ENCODE measurements at places on chromosomes 5 and 9.

DNA sequence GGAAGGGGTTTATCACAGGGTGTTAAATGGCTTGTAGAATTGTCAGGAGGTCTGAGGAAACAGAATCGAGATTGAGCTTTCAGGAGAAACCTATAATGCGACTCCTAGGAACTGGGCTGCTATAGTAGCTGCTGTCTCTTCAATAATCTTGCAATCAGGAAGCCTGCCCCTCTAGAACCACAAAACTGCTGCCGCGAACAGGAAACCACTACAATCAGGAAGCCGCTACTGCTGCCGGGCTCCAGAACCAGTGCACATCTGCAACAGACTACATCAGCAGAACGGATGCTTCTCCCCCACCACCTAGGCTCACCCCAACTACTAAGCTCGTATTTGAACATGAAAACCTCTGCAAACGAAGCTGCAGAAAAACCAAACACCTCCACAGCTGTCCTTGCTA, 31.6 kb downstream of the TNFSF8 start:
- peak; percentile 73 for DNase-seq

GRCh38 chr5:139692679-139693308, 44.6 kb downstream of the CXXC5 start:
- no peak for DNase-seq

GRCh38 chr5:116773926-116774325, 199.3 kb upstream of the SEMA6A start:
- DNase-seq, result no peak

- no peak for DNase-seq
Observed at GRCh38 chr9:89425024-89425805, 72.7 kb downstream of the SEMA4D start.

GRCh38 chr9:14958989-14959388, 48.8 kb upstream of the FREM1 start:
- no peak for DNase-seq

GRCh38 chr5:56313004-56313531, 79.9 kb upstream of the ANKRD55 start:
- DNase-seq, result no peak

DNA sequence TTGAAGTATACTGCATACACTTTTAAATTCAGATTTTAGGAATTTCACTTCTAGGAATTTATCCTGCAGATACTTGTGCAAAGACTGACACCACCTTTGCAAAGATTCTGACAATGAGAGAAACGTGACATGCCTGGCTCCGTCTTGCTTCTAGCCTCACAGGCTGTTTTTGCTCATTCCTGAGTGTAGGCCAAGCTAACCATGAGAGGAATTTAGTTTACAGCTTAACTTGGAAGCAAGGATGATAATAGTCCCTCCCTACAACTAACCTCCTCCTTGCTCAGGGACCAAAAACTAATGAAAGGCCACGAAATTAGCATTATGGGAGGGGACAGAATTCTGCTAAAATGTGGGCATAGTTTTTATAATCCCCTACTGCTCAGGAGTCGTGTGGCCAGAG, 31.1 kb downstream of the C5orf22 start:
- DNase-seq, result no peak

DNA sequence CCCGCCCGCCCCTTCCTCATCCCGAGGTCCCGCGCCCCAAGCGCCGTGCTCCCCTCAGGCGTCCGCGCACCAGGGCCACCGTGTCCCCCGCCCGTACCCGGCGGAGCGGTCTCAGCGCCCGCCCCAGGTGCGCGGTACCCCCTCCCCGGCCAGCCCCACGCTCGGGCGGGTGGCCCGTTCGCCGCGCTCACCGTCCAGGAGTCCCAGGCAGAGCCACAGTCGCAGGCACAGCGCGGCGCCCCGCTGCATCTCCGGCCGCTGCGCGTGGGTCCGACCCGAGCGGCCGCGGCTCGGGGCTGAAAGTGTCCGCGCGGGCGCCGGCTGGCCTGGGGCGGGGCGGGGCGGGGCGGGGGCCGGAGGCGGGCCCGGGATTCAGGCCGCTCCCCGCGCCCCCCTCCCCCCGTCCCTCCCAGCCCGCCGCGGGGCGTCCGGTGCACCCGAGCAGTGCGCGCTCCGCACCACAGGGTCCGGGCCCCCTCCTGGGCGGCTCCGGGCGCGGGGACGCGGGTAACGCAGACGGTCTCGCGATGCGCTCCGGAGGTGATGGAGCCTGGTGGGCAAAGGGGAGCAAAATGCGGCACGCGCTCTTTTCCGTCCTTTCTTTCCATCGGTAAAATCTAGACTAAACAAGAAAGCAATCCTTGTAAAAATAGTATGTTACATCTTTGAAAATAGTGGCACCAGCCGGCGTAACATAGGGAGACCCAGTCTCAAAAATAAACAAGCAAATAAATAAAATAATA, at the start of gene FLT4:
Gene FLT4, minus strand, starts transcription at position 304 of the 743 bp plus-strand sequence. Its CDS starts 55 bp downstream, at position 249.
- DNase-seq, result no peak

GRCh38 chr5:104265531-104266140, 703.0 kb upstream of the NUDT12 start:
- DNase-seq, result no peak

- DNase-seq, result no peak
Observed at GRCh38 chr9:18543406-18544192, 69.6 kb downstream of the ADAMTSL1 start.

DNA sequence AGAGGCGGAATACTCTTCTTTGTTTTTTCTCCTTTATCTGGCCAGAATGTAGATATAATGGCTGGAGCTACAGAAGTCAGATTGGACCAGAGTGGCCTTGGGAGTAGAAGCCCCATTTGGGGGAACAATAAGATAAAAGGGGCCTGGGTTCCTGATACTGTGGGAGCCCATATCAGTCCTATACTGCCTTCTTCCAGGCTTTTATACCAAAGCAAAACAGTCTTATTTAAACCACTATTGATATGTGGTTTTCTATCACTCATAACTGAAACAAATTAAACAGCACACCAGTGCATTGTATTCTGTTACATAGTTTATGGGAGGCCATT, 14.3 kb downstream of the SPAAR start:
- no peak for DNase-seq

- peak; percentile 36 for DNase-seq
Observed at GRCh38 chr9:134328341-134328840, 2.1 kb downstream of the RXRA start.

DNA sequence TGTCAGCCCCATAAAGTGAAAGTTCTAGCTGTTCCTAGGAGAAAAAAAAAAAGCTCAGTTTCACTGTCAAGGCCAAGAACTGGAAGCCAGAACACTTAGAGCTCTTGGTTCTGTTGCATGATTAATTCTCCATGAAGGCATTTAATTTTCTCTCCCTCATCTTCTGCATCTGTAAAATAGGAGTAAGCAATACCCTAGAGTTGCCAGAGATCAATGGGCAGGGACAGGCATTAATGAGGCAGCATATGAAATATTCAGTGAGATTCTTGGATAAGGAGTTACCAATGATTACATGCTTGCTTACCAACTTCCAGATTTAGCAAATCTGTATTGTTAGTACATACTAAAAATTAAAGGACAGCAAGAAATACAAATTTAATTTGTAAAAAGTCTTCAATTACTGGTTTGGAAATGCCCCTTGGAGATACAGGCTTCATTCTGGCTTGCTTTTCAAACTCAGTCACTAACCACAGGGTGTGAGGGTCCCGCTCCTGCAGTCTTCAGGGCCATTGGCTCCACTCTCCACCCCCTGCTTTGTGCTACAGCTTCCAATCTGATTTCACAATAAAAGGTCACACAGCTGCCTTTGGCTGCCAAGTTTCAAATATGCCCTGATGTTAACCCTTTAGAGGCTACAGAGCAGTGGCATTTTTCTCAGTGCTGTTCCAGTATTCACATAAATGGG, 624.6 kb downstream of the BNC2 start:
- DNase-seq, result no peak

GRCh38 chr5:139079225-139079990, 118.8 kb downstream of the SIL1 start:
- no peak for DNase-seq

Measured in Right ventricle myocardium superior (tissue), 1 donor.